Activated CD4-positive, alpha-beta T cell treated with anti-CD3 and anti-CD28 coated beads, Interleukin-2, amount 50 U/mL, for 1 hour (primary cell): ENCODE measurements at places on chromosomes 7 and 10.

DNA sequence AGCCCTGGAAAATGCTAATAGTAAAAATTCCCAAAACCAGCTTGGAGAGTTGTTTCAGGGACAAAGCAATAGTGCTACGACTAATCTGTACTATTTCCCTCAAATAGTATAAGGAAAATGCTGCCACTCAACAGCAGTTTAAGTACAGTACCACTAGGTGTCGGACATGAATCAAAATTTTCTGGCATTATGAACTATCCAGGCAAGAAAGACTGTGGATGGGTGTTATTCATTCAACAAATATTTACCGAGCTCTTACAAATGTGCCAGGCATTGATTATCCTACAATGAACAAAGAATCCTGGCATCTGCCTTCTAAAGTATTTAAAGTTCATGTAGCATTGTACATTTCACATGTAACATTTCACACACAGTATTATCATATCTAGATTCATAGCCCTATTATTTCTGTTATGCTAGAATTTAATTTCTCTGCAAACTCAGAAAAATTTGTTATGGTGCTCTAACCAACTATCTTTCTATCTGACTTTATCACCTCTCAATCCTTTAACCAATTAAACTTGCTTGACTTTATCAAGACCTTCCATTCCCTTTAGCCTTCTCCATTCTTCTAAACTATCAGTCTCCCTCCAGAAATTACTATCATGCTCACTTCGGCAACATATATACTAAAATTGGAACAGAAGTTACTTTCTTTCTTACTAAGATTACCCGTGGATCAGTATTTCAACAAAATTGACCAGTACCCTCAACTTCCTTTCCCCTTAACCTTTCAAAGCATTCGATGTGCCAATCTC lies 80.6 kb downstream of the ARHGAP21 start:
- DNase-seq, result no peak

GRCh38 chr7:151010307-151011096 lies 13.8 kb downstream of the ATG9B start:
- DNase-seq, result peak; percentile 43

DNA sequence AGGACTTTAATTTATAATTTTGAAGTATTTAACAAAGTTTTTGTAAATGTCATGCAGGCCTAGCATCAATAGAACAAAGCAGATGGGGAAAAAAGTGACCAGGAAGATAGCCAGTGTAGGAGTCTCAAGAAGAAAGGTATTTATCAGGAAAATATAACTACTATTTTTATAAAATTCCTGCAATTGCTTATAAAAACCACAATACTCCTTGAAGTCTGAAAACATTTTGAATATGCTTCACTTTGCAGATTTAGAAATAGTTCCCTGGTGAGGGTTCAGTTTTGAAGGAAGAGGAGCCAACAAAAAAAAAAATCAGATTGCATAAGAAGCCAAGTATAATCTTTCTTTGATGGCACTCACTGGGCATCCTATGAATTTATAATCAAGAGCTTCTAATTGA lies 34.1 kb downstream of the MTERF1 start:
- no peak for DNase-seq

- no peak for DNase-seq
Measured at GRCh38 chr10:92832998-92833650, 15.2 kb upstream of the EXOC6 start.

GRCh38 chr10:3251172-3251571 lies 78.6 kb upstream of the PITRM1 start:
- DNase-seq, result no peak

DNA sequence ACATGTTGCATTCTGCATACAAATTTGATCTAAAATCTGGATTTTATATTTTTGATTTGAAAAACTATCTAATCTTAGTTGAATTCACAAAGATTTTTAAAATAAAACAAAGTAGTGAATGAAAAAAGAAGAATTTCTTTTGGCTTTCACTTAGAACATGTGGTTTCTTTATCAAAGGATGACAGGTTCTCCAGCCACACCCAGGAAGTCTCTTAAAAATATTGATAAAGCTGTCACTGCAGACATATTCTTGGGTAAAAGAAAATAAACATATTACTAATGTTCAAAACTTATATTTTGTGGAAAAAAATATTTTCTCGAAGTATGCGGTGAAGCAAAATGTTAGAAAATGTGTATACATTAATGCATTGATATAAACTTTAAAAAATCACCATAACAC lies 44.3 kb downstream of the ARL4A start:
- DNase-seq, result no peak

DNA sequence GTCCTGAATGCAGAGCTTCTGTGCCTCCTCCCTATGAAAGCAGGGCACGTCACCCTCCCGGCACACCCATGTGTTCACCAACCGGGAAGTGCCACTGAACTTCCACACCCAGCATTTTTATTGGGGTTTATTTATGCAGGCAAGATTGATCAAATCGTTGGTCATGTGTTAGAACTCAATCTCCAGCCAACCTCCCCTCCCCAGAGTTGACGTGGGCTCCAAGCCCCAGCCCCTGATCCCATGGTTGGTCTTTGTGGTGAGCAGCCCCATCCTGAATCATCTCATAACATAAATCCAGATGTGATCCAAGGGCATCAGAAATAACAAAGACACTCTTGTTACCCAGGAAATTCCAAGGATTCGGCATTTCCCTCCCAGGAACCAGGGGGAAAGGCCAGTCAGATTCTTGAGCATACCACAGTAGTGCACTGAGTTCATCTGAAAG lies 151.2 kb downstream of the TPST1 start:
- no peak for DNase-seq

DNA sequence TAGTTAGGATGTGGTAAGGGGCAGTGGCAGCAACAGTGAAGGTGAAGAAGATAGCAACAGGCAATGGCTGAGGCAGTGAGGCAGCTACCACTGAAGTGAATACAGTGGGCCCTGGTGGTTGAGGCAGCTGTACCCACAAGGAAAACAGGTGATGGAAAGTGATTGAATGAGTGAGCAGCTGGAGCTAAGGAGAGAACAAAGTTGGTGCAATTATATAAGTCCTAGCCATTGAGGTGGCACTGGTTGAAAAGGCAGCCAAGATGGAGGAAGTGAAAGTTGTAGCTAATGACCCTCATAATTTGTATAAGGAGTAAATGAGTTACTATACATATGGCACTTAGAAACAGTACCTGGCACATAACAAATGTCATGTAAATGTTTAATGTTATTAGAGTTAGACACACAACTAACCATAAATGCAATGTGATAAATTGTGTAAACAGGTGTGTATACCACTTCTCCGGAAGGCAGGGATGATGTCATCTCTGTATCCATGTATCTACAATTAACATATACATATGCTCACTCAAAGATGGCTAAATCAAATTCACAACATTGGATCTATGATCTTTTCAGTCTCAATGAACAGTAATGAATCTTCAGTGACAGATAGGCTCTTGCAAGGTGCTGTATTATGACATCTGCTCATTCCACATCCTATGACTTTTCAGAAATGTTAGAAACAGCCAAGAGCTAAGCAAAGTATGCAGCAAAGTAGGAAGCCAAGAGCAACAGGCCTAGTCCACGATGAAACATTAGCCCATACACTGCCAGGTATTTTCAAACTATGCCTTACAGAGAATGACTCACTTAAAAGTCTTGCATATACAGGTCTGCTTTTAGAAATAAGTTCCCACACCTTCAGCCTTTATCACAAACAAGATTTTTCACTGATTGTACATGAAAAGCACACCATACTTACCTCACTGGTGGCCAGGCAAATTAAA lies 10.7 kb downstream of the XPNPEP1 start:
- DNase-seq, result no peak

DNA sequence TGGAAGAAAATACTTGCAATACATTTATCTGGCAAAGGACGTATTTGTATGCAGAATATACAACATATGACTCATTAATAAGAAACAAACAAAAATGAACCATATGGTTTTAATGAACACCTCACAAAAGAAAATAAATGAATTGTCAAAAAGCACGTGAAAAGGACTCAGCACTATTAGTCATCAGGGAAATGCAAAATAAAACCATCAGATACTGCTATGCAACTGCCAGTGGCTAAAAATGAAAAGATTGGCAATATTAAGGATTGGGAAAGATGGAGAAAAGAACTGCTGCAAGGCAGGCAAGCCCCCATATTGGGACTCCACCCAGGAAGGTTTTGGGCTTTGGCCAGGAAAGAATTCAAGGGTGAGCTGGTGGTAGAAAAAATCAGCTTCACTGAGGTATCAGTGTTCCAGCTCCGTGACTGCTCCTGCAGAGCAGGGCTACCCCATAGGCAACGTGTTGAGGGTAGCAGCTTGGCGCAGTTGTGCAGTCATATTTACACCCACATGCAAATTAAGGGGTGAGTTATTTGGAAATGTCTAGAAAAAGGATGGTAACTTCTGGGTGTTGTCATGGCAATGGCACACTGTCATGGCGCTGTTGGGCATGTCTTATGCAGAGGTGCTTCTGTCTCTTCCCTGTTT lies 72.7 kb downstream of the CUBN start:
- no peak for DNase-seq

DNA sequence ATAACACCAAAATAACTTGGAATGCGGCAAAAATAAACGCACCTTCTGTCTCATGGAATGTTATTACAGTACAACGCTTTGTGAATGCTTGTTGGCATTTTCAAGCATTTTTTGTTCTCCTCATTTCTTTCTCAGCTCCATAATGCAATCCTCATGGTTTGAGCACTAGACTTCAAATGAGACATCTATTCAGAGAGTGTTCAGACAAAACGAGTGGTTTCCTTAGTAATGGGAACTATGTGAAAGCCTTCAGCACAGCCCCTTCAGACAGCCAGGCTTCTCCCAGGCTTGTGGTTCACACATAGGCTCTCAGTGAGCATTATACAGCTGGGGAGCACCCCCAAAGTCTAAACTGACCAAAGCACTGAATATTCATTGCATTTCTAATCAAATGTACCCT lies 8.6 kb upstream of the LRRN3 start:
- no peak for DNase-seq

GRCh38 chr7:29463504-29464158 lies 100.0 kb upstream of the PRR15 start:
- no peak for DNase-seq

DNA sequence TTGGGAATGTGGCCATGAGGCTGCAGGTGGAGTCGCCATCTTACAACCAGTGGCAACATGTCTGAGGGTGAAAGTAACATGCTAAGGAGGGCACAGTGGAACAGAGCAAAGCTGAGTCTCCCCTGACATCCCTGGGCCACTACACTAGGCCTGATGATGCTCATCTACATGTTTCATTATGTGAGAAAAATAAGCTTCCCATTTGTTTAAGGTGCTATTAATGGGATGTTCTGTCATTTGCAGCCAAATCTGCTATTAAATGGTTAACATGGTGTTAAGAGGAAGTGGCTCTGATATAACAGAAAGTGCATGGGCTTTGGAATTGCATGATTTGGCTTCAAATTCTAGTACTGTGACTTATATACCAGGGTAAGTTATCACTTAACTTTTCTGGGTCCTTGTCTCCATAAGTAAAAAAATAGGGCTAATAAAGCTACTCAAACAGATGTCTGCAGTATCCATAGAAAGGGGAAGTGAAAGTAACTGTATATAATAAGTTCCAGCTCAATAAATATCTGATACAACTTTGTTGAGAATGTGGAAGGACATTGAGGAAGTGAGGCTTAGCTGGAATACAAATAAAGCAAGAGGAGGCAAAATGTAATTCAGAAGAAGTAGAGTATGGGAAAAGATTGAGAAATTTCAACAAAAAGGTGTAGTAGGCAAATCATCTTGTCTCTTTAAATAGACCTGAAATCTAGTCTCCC lies 158.9 kb downstream of the RTKN2 start:
- no peak for DNase-seq

- DNase-seq, result no peak
Measured at GRCh38 chr7:97126483-97127171, 9.1 kb downstream of the SDHAF3 start.

DNA sequence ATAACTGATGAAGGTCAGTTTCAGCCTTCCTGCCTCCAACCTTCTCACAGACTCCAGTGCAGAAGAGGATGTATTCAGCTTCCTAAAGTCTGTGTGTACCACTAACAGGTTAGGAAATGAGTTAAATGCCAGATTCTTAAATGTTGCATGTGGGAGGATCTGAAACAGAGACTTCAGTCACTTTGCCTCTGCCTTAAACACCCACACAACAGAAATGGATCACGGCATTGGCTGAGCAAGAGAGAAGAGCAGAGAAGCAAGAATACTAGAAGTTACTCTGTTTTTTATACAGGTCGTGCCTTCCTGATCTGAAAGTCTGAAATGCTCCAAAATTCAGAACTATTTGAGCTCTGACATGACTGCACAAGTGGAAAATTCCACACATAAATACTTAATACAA lies 98.9 kb upstream of the ARHGAP21 start:
- no peak for DNase-seq

GRCh38 chr10:96833220-96834001 lies 1.3 kb downstream of the LCOR start:
- DNase-seq, result no peak

GRCh38 chr10:108852211-108852610 lies 1071.1 kb downstream of the XPNPEP1 start:
- no peak for DNase-seq

- DNase-seq, result no peak
Measured at GRCh38 chr10:80539421-80540031, 1.8 kb downstream of the SH2D4B start.

DNA sequence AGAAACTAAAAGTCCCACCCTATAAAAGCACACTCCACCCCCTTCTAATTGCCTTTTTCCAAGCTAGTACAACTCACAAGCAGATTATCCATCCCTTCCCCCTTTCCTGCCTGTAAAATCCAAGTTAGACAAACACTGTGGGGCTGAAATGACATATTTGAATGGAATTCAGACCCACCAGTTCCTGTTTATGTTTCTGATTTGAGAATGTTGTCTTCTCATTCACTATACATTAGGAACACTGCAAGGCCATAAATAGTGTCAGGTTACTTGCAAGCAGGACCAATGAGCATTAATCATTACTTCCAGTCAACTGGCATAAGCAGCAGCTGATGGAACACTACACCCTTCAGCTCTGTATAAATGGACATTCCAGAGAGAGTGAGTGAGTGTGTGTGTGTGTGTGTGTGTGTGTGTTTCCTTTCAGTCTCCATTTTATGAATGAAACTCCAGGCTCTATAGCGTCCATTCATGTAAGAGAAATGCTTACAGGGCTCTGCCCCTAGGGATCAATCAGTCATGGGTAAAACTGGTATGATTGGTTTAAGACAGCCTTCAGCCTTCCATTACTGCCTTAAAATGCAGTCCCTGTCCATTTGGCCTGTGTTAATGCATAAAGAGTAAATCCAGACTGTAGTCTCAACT lies 69.3 kb downstream of the ETV1 start:
- DNase-seq, result no peak

GRCh38 chr7:6606866-6607583 lies 8.4 kb upstream of the ZNF853 start:
- no peak for DNase-seq
